ENCODE measurements at places on chromosomes 16 and 17.

- DNase-seq, result no peak
Measured at GRCh38 chr16:62408760-62409159, 372.5 kb upstream of the CDH8 start.

DNA sequence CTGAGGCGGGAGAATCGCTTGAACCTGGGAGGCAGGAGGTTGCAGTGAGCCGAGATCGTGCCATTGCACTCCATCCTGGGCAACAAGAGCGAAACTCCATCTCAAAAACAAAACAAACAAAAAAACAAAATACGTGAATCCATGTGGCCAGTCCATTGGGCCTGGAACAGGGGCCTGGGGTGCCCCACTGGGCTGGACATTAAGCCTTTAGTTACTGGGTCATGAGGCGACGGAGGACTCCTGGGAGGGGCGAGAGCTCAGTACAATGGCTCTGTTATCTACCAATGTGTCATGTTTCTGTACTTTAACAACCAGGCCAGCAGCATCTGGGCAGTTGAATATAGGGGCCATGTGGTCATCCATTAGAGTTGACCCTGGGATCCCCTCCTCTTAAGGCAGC lies 18.9 kb upstream of the CLEC18A start:
- no peak for DNase-seq

- DNase-seq, result no peak
Measured at GRCh38 chr17:38544839-38545209, 60.9 kb downstream of the SRCIN1 start.

- DNase-seq, result no peak
Measured at GRCh38 chr17:72393553-72393952, 272.7 kb downstream of the SOX9 start.

- no peak for DNase-seq
Measured at GRCh38 chr16:49636608-49637007, 219.3 kb downstream of the ZNF423 start.

DNA sequence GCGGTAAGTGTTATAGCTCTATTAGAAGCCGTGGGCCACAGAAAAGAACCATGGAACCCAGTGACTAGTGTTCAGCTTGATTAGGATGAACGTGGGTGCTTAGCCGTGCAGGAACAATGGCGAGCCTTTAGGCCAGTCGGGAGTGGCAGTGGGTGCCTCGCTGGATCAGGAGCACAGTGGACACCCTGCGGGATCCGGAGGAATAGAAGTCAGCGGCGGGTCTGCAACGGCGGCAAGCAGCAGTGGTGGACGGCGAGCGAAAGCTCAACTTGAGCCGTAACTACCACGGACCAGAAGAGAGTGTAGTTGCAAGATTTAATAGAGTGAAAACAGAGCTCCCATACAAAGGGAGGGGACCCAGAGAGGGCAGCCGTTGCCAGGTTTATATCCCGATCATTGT lies 37.3 kb upstream of the CDH15 start:
- DNase-seq, result no peak

DNA sequence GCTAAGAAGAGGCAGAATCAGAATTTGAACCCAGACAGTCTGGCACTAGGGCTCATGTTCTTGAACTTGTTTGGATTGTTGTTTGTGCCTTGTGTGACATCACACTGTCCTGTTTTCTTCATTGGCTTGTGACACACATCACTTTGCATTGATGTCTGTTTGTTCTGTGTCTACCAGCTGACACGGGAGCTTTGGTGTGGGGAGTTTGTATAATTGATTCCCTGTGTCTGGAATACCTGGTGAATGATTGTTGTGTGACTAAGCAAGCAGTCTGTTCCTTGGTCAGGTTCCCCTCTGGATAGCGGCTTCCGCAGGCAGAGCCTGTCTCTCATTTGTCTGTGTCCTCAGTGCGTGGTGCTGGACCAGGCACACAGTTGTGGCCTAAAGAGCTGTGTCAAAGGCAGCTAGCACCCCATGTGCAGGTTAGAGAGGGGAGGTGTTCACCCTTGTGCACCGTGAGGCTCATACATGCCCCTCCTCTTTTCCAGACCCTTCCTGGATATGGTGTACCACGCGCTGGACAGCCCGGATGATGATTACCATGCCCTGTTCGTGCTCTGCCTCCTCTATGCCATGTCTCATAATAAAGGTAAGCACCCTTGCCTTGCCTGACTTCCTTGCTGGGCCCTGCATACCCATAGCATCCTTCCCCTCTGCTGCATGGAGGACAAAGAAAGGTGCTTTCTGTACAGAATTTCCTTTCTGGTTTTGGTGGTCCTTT lies 80.1 kb downstream of the CLEC16A start:
- peak; percentile 59 for DNase-seq

DNA sequence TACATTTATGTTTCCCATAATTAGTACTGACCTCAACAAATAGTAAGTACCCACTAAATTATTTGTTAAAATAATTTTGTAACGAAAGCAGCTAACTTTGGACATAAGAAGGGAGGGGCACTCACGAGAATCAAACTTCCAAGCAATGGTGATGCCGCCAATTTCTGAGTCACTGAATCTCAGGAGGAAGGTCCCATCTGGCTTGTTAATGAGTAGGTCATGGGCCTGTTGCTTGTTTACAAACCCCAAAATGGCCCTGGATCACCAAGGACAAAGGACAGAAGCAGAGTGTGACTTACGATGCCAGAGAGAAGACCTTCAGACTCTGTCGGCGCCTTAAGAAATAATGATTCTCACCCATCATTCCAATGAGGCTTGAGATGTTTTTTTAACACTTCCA lies 15.8 kb upstream of the GHDC start:
- DNase-seq, result no peak

DNA sequence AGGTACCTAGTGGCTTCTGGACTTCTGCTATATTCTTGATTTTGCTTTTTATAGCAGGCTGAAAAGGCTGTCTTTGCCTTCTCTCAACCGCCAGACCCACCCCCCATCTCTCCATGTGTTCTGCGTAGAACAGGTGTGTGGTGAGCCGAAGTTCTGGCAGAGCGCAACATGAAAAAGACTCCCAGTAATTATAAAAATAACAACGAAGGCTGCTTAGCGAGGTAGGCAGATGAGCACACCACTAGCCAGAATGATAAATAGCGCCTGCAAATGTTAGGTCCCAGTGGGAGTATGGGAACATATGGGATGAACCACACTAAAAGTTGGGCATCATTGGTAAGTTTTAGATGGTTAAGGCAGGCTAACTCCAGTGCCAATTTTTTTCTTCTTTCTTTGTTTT lies 14.0 kb upstream of the RBFOX1 start:
- DNase-seq, result no peak

DNA sequence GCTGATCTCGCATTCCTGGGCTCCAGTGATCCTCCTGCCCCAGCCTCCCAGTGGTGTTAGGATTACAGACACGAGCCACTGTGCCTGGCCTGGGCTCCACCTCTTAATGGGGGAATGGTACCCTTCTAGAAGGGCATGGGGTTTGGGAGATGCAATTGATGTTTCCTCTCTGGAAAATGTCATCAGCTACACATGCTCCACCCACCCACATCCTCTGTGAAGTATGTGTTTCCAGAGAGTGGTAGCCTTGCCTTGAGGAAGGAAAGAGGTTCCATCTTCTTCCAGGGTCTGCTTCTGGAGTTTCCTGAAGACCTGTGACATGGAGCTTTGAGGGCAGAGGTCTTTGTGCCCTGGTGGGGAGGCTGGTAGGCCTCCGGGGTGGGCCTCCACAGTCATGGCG lies 45.2 kb upstream of the GSE1 start:
- no peak for DNase-seq

DNA sequence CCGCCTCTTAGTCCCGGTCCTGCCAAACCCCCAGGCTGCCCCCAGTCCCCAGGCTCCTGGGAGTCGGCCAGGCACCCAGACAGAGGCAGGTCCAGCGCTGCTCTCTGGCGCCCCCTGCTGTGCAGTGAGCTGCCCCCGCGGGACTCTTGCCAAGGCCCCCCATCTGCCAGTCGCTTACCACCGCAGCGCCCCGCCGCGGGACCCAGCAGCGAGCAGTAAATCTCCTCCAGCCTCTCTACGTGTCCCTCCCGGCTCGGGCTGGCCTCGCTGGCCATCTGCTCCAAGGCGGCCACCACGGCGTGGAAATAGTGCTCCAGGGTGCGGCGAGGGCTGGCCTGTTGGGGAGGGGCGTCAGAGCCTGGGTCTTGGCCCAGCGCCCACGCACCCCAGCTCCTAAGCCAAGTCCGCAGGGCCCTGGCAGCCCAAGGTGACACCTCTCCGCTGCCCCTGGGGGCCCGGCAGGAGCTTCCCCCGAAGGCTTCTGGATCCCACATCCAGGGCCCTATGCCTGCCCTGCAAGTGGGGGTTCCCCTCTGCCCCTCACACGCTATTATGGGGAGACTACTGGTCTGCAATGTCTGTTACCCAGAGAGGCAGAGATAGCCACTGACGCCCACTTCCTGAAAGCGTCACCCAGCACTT lies 33.7 kb upstream of the MFSD6L start:
- DNase-seq, result peak; percentile 66

DNA sequence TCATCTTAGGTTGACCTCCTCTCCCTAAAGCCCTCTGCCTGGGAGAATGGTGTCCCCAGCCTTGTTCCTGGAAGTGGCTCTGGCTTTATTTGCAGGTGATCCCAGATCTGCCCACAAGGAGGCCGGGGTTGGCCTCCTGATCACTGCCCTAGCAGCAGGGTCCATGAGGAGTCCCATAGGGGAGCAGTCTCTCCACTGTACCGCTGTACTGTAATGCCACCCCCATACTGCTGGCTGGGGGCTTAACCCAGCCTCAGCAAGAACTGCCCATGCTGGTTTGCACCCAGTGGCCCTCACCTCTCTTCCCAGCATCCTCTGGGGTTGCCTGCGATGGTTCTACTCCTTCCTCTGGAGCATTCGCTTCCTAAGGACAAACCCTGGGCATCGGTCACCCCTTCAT lies 39.1 kb downstream of the PSME3IP1 start:
- no peak for DNase-seq

Data from activated T-cell treated with anti-CD3 and anti-CD28 coated beads, Interleukin-2, amount 50 U/mL, for 48 hours (primary cell).